ENCODE measurements at places on chromosomes 2 and 18. TPM values are rescaled to one million over a fixed set of nuclear protein-coding genes. Genes with fewer than 3 reads are reported as not detected.

The SMYD1 gene
- 468 TPM for total RNA-seq

The SERPINB3 gene
- total RNA-seq, result not detected

The MAL gene
- total RNA-seq, result 5.5 TPM

The OTOS gene
- total RNA-seq, result not detected

The SOWAHC gene
- total RNA-seq, result 2.7 TPM

The CNDP2 gene
- 54.5 TPM for total RNA-seq

The REG3A gene
- not detected for total RNA-seq

The SLC4A3 gene
- total RNA-seq, result 503 TPM

The HOXD12 gene
- not detected for total RNA-seq

The ACSL3 gene
- total RNA-seq, result 50.8 TPM

The PROKR1 gene
- not detected for total RNA-seq

DNA sequence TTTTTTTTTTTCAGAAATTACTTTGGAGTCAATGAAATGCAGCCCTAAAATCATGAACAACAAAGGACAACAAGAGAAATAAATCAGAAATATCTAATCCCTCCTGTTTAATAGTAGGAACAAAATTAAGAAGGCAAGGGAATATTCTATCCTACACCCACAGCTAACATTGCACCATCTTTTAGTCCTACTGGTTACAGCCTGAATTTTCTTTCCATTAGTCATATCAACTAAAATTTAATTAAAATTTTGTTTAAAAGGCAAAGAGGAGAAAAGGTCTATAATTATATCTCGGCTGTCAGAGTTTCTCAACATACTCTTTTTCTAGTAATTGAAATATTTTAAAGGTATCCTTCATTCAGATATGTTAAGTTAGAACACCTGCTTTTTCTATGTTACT is 61.9 kb downstream of the DTNA start:
- DNase-seq, result no peak

- DNase-seq, result no peak
These were observed 19.1 kb upstream of the AFTPH start for GRCh38 chr2:64504774-64505720.

- no peak for DNase-seq
These were observed 2.7 kb downstream of the MIB1 start for GRCh38 chr18:21743166-21743832.

DNA sequence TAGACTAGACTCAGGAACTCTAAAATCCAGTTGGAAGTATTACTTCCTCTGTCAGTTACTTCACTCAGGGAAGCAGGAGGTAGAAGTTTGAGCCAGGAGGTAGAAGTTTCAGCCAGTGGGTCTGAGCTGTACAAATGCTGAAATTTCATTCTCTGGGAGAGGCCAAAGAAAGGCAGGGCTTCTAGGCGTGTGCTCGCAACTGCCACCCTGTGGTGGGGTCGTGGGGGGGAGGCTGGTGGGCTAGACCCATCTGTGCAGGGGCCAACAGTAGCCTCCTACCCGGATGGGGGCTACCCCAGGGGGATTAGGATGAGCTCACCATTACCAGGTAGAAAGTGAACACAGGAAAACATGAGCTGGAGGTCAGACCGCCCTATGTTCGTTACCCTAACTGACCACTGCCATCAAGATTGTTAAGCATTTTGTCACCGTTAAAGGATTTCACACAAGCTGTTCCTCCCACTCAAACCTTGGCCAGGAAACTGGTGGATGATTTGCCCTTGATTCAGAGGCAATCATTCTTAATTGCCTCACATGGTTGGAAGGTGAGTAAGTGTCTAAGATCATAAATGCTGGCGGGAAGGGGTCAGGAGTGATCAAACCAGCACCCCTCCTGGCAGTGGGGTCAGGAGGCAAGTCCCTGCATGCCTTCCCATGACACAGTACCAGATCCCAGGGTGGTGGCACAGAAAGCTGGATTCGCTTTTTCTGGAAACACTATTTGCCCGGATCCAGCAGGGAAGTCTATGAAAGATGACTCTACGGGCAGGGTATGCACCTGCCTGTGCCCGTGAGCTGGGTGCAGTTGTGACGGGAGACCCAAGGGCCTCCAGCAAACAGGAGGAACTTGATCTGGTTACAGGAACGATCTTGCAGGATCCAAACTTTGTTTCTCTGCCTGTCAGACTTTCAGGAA is 5.2 kb upstream of the FHL2 start:
- no peak for DNase-seq

- no peak for DNase-seq
These were observed 13.9 kb upstream of the ATL2 start for GRCh38 chr2:38390947-38391346.

DNA sequence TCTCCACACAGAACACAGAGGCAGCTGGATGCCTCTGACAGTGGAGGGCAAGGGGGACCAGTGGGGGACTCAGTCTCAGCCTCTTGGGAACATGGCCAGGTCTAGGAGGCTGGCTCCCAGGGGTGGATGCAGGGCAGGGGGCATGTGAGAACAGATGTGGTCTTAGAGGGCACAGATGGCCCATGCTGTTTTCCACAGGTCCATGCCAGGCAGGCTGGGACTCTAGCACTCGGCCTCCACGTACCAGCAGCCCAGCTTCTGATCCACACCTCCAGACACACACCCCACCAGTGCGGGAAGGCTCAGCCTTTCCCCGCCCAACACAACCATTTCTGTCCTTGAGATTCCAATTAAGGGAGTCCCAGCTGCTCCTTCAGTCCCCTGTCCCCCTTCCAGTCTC is 42.4 kb downstream of the TNS1 start:
- DNase-seq, result no peak

DNA sequence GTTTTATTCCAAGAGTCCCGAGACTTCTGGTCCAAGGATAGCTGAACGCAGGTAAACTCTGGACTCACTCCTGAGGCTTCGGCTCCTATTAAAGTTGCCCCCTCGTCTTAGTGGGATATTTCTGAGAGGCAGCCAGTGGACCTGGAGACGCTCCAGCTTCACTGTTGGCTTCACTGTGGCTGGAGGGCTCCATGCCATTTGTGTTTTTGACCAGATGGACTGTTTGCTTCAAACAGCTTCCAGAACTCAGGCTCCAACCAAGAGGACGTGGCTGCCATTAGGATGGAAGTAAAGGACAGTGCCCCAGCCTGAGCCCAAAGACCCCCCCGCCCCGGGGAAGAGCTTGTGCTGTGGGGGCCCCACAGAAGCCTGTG is 94.4 kb upstream of the LDAH start:
- no peak for DNase-seq

DNA sequence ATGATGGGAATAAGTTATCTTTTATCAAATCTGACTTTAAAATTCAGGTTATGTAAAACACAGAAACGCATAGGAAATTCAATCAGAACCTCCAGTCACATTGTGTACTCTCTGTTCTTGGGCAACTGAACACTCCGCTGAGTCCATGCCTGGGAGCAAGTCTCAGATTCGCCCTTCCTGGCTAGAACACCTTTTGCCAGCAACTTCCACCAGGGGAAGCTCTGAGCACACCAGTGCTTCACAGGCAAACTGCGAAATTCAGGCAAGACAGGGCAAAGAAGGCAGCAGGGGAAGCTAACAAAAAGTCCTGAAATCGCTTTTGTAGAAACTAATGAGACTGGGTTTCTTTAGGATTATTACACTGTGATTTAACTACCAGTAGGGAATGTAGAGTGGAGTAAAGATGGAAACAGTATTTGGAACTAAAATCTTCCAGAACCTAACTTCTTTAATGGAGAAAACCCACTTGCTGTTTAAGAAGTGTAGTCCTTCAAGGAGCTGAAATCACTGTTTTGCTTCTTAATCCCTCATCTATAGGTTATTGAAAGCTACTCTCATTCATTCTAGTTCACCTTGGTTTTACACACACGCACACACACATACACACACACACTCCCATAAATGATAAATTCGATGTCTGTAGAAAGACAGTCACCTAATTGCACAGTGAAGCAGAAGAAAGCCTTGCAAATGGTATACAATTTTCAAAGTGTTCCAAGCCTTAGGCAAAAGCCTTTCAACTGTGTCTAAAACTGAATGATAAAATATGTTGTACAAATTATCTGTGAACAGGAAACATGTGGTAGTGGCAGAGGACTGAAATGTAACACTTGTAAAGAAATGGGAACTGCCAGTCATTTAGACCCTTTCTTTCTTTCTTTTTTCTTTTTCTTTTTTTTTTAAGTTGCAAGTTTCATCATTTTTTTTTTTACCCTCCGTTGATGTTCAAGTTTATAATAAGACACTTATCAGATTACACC is 214.5 kb downstream of the TMEM182 start:
- no peak for DNase-seq

- DNase-seq, result peak; percentile 51
These were observed at the start of gene SH3YL1 for GRCh38 chr2:263774-264492. SH3YL1 (minus strand) TSS chr2:264032; CDS start chr2:263984, 48 bp downstream.

DNA sequence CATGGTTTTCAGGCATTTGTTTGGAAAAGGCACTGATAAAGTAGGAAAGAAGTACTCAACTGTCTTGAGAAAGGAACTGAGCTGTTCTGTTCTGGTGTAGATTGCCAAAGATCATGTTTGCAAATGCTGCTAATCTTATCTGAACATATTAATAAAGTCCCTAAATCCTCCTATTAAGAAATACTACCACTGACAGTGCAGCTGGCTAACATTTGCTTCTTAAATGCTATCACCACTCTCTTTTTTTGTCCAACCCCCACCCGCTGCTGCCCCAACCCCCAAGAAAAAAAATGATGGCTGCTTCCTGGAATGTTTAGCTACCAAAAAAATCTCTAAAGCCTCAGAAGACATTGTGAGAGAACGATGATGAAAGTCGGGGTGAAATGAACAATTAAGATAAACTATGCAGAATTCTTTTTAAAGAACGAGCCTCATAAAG is 130.7 kb downstream of the CCBE1 start:
- no peak for DNase-seq

DNA sequence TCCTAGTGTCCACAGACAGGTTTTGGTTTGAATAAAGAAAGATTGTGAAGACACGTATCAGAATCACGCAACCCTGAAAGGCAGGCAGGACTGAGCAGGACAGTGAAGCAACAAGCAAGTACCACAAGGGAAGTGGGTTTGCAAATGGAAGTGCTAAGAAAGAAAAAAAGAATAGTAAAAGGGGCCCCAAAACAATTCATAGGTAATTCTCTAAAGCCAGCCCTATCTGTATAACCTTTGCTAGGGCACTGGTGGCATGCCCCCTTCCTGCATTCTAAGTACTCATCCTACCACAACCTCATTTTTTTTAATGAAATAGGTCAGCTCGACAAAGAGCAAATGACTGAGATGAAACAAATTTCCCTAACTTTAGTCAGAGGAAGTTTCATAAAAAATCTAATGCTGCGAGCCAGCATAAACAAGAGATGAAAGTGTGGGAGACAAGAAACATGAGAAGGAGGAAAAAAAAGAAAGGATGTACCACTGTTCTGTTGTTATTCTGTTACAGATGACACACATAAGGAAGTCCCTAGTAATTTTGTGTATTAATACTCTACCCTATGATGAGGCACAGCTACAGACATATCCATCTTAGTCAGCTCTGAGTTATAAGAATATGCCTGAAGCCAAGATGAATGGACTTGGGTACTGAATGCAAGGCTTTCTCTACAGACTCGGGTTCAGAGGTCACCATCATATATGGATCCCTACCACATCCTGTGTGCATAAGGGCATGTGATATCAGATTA is 32.2 kb downstream of the IKZF2 start:
- DNase-seq, result no peak

DNA sequence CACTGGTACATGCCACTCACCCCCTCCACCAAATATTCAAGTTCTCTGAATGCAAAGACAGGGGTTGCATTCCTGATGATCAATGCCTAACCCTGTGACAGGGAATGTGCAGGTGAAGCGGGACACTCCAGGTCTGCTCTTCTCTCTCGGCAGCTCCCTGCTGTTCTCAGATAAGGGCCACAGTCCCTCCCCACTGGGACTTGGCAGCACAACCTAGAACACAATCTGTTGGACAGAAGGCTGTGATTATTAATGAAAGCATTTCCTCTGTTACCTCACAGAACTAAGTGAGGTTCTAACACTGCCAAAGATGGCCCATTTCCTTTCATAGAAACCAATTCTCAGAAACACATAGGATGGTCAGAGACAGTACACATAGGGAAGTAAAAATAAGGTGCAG is 42.7 kb downstream of the VSNL1 start:
- no peak for DNase-seq

- no peak for DNase-seq
These were observed 67.2 kb upstream of the PELI1 start for GRCh38 chr2:64211276-64211921.

DNA sequence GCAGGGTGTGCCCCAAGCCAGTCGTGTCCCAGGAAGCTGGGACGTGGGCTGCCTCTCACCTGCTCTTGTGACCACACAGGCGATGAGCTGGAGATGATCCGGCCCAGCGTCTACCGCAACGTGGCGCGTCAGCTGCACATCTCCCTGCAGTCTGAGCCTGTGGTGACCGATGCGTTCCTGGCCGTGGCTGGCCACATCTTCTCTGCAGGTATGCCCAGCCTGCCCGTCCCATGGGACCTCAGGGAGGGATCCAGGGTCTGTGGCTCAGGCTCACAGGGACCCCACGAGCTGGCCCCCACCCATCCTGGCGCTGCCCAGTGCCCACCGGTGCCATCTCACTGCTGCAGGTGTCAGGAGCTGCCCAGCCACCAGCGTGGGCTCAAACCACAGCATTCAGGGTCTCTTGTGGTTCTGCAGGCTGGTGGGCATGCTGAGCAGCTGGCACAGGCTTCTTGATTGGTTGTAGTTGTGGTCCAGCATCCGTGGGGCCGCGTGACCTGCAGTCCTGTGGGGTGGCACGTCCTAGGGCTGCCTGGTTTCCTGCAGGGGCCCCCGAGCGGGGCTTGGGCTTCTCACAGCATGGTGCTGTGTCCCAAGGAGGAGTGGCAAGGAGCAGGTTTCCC is 3.8 kb downstream of the BOK start:
- no peak for DNase-seq

GRCh38 chr2:146985753-146986152 is 859.1 kb upstream of the ACVR2A start:
- no peak for DNase-seq

DNA sequence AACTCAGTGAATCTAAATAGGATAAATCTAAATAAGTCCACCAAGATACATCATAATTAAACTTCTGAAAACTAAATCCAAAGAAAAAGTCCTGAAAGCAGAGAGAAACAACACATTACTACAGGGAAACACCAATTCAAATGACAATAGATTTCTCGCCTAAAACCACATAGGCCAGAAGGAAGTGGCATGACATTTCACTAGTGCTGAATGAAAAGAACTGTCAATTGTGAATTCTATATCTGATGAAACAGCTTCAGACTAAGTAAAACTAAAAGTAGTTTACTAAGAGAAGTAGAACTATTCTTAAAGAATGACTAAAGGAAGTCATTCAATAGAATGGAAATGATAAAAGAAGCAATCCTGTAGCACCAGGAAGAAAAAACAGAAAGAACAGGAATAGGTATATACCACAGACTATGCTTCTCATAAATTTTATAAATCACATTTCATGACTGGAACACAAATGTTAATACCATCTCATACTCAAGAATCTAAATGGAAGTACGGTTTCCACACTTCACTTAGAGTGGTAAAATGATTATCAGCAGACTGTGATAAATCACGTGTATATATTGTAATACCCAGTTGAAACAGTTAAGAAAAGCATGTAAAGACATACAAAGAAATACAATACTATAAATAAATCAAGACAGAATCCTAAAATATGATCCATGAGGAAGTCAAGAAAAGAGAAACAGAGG is 46.4 kb downstream of the ASXL2 start:
- no peak for DNase-seq

Data from Right ventricle myocardium superior (tissue), 1 donor.